DMS153 (cell line): ENCODE measurements at places on chromosomes 2 and 18.

- no peak for DNase-seq
Measured at GRCh38 chr18:75111760-75112159, 97.2 kb downstream of the PTGR3 start.

DNA sequence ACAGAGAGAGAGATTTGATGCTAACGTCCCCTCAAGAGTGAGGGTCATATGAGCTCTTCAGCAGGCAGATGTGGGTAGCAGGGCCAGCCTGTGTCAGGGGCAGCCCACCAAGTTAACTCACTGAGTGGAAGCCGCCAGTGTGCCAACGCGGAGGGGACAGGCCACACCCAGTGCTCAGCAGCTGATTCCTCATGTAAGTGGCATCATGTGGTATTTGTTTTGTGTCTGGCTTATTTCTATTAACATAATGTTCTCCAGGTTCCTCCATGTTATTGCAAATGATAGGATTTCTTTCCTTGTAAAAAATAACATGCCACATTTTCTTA, 4.0 kb downstream of the IMP4 start:
- no peak for DNase-seq

DNA sequence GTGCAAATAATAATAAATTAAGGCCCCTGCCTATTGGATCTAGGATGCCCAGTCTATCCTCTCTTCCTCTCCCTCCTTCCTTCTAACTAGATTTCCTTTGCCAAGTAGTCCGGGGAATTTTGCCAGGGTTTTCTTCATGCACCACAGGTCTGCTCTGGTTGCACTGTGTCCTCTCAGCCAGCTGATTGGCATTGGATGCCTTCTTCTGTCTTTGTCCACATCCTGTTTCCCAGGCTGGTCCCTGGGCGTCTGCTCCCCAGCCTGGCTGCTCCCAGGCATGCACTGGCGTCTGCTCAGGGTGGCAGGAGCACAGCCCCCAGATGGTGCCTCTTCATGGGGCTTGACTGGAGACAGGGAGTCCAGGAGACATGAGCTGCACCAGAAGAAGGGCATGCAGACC, 66.4 kb downstream of the GALR1 start:
- DNase-seq, result no peak

GRCh38 chr2:214775971-214776370, 33.5 kb downstream of the BARD1 start:
- DNase-seq, result no peak

GRCh38 chr2:163198972-163199371, 360.4 kb upstream of the KCNH7 start:
- DNase-seq, result no peak

DNA sequence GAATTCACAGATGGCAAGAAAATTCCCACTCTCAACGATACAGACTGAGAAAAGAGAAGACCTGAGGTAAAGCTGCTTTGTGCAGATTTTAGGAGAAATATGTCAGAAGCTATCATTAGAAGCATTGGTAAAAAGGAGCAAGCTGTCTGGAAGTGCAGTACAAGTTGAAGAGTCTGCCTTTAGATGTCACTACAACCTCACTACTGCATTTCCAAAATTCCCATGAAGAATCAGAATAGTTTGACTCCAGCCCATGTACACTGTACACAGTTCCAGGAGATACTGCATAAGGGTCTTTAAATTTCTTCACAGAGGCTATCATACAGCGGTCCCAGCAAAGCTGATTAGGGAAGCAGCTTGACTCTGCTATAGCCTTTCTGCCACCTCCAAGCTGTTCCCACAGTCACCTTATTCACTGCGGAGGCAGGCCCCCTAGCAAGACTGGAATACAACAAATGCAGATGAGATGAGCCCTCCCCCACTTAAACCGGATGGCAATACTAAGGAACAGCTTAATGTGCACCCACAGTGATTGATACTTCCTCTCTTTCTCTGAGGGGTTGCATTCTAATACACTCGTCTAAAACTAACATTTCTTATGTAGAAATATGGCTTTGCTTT, 527.4 kb downstream of the TMEM182 start:
- peak; percentile 62 for DNase-seq

DNA sequence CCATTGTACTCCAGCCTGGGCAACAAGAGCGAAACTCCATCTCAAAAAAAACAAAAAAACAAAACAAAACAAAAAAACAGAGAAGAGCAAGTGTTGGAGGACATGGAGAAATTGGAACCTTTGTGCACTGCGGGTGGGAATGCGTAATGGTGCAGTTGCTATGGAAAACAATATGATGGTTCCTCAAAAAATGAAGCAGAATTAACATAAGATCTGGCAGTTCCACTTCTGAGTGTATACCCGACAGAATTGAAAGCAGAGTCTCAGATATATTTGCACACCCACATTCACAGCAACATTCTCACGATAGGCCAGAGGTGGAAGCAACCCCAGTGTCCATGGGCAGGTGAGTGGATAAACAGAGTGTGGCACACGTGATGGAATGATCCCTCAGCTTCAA, 11.0 kb upstream of the RALB start:
- DNase-seq, result no peak

DNA sequence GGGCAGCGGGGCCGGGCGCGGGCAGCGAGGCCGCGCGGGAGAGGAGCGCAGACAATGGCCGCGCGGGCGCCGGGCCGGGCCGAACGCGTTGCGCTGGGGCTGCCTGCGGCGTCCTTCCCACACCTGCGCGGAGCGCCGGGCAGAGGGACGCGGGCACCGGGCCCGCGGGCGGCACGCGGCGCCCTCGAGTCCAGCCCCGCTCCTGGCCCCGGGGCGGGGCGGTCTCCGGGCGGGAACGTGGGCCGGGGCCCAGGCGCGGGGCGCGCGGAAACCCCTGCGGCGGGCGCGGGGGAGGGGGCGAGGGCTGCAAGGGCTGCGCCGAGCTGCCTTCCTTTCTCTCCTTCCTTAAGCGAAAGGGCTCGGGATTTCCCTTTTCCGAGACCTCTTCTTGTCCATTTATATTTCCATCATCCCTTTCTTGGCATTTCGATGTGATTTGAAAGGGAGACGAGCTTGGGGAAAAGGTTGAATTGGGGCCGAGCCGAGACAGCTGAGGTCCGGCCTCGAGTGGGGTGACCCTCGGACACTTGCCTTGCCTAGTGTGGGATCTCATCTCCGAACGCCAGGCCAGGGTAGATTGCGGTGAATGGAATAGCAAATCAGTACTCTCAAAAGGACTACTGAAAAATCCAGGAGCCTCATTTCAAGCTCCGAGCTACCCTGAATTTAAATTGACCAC, 676 bp downstream of the KLHL23 start:
- no peak for DNase-seq

DNA sequence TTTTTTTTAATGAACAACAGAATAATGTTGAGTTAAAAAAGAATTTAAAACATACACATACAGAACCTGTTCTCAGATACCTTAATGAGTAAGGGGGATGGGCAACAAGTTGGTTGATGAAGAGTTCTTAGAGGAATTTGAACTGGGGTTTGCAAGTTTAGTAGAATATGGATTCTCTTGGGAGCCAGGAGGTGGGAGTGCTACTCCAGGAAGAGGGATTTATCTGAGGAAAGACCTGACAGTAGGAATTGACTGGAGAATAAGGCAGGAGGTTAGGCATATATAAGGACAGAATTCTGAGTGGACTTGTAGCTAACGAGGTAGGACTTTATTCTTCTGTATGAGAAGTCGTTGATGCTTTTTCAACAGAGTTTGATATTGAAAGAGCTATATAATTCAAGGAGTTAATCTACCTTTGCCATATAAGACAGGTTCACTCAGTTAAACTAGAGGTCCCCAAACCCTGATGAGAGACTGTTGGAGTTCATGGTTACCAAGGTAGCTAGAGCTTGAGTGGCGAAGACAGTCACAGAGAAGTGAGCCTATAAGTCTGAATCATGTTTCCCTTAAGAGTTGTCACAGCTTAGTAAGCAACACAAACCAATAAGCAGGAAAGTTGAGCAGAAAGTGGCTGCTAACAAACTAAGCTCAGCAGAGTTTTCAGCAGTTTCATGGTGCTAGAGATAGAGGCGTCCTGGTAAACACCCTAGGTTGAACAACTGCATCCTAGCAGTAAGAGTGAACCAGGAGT, 88.2 kb downstream of the NCOA1 start:
- no peak for DNase-seq

- no peak for DNase-seq
Measured at GRCh38 chr2:78861546-78861945, 164.0 kb upstream of the REG3G start.

GRCh38 chr2:189150033-189150432, 29.5 kb downstream of the COL5A2 start:
- DNase-seq, result no peak

DNA sequence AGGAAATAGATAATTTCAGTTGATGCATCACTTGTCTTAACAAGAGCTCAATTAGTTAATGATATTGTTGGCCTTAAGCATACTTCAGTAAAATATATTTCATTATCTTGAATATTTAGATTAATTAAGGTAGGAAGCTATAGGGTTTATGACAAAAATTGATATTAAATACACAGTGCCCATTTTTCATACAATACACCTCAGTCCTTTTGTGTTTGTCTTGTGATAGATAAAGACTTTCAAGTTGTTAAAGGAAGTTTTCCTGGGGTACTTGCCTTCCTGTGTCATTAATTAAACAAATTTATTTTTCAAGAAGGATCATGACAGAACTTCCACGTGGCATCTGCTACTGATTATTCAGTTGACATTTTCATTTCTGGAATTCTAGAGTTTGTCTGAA, 420.5 kb downstream of the MTX2 start:
- DNase-seq, result no peak

- DNase-seq, result no peak
Measured at GRCh38 chr18:74478880-74479279, 17.3 kb upstream of the CNDP2 start.
